Germinal center (tissue), 1 donor: ENCODE measurements at places on chromosomes 4 and X.
A peak's percentile ranks its signal among the peaks of the same experiment; 100 is the strongest.

DNA sequence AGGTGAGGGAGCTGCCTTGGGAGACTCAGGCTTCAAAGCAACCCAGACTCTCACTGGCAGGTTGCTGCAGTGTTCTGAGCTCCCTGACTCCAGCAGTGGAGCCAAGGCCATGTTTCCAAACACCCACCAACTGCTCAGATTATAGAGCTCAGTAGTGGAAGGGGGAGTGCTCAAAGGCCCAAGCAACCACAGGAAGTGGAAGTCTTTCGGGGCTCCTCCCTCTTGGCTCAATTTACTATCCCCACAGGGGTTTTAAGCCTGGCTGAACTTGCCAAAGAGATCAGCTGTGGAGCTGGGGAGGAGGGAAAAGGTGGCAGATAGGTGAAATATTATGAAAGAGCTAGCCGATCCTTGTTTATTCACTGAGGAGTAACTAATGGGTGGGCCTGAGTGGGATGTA lies 82.5 kb downstream of the HPRT1 start:
- DNase-seq: no peak

- DNase-seq: no peak
These were observed 5.2 kb downstream of the DNASE1L1 start for GRCh38 chrX:154403858-154404257.

DNA sequence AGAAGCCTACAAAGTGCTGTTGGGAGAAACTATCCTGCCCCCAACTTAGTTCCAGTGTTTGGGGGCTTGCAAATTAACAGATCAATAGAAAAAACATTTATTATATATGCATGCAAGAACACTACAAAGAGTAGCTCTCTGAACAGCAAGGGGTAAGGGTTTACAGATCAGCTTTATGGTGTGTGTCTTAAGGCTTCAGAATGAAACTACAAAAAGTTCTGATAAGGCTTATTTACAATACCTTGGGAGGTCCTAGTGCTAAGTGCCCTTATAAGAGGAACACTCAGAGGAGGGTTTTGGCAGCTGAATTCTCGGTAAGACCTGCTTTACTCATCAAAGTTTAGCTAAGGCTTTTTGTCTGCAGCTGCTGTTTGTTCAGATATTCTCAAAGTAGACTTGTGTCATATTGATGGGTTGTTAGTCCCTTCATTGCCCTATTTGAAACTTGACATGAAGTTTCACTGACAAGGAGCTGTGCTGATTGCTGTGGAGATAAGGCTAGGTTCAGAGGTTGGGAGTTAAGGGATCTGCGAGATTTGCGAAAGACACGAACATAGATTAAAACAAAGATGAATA lies 7.7 kb downstream of the ERVMER34-1 start:
- no peak for DNase-seq

DNA sequence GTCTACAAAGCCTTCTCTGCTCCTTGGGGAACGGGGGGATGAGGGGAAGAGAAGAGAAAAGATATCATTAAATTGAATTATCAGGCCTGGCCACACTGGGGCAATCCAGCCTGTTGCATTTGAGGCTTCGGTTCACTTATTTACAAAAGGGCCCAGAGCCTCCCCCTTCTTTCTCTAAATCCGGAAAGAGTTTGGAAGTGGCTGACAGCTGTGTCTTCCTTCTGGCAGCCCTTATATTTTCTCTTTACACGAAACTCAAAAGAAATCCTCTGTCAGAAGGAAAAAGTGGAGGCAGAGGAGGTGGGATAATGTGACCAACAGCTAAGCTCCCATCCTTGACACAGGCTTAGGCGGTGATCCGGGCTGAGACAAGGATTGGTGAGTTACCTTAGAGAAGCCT lies 158.3 kb upstream of the TAPT1 start:
- DNase-seq: no peak

GRCh38 chr4:73187325-73187724 lies 71.3 kb downstream of the ANKRD17 start:
- DNase-seq: peak; percentile 16

- DNase-seq: no peak
These were observed 49.2 kb upstream of the HDAC8 start for GRCh38 chrX:72621625-72622485.

DNA sequence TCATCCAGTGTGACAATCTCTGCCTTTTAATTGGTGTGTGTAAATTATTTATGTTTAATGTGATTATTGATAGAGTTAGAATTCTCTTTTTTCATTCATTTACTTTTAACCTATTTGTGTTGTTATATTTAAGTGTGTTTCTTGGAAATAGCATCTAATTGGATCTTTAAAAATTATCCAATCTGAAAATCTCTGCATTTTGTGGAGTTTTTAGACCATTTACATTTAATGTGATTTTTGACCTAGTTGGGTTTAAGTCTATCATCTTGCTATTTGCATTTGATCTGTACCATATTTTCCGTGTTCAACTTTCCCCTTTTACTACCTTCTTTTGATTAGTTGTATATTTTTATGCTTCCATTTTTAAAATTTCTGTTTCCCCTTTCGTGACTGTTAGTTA lies 71.3 kb downstream of the TENM3 start:
- no peak for DNase-seq

DNA sequence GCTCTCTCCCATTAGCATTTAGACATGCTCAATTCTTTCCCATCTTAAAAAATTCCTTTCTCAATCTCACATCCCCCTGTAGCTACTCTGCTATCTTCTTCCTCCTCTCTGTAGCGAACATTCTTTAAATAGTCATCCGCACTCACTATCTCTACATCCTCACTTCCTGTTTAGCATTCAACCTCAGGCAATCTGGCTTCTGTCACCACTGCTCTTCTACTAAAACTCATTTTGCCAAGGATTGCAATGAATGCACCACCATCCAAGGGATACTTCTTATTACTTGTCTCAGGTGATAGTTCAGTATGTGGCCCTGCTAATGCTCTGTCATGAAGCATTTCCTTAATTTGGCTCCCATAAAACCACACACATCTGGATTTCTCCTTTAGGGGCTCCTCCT lies 10.9 kb upstream of the TET2 start:
- DNase-seq: no peak

DNA sequence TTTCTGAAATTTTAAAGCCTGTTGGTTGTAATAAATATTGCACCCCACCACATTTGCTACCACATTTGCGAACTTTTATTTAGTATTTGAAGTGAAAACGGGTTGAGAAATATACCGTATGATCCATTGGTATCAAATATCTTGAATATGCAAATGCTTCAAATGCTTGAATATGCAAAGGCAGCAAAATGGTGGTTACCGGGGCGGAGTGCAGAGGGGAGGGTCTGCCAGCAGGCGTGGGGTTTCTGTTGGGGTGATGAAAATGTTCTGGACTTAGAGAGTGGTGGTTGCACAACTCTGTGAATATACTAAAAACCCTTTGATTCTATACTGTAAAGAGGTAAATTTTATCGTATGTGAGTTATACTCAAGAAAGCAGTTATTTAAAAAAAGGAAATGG lies 35.3 kb downstream of the SHROOM2 start:
- DNase-seq: no peak

- no peak for DNase-seq
These were observed 29.4 kb downstream of the CTBP1 start for GRCh38 chr4:1219566-1219950.

DNA sequence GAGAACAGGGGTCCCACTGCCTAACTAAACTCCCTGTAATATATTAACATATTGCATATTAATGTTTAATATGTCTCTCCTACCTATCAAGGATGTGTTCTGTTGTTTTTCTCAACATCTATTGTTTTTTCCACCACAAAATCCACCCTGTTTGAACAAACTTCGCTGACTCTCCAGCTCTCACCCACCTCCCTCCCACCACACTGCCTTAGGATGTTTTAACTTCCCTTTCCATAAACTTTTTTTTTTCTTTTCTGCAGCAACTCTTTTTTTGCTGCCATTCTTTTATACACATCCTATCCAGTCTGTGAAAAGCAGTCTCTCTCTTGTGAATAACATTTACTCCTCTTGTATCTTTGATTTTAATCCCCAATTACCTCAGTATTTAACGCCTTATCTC lies 226.1 kb downstream of the PCDH7 start:
- no peak for DNase-seq

DNA sequence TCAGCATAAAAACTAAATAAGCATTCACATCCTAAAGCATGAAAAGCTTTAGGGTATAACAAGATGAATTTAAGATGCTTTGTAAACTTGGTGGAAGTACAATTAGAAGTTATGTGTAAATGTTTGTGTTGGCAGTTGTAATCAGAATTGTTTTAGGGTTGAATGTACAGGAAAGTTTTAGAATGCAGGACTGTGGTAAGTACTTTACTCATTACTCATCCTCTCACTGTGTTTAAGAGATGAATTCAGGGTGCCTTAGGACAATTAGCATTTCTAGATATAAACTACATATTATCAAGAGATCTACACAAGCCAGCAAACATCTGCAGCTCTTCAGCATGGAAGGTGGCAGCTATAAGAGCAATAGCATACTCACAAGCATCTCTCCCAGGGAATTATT lies 77.5 kb upstream of the ELOVL6 start:
- no peak for DNase-seq

DNA sequence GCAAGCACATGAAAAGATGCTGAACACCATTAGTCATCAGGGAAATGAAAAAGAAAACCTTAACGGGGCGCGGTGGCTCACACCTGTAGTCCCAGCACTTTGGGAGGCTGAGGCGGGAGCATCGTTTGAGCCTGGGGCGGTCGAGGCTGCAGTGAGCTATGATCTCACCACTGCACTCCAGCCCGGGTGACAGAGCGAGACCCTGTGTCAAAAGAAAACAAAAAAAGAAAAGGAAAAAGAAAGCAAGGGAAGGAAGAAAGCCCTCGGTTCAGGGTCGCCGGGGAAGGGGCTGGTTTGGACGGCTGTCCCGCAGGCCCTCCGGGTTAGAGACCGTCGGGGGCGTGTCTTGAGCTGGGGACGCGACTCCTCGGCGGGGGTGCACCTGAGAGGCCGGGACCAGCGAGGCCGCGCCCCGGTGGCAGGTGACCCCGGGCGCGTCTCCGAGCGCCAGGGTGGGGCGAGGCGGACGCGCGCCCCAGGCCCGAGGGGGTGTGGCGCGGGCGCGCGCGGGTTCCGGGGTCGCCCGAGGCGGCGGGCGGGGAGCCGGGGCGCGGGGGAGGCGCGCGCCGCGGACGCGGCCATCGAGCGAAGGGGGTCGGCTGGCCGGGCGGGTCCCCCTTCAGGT lies 478 bp upstream of the PLXNA3 start:
- peak; percentile 79 for DNase-seq

DNA sequence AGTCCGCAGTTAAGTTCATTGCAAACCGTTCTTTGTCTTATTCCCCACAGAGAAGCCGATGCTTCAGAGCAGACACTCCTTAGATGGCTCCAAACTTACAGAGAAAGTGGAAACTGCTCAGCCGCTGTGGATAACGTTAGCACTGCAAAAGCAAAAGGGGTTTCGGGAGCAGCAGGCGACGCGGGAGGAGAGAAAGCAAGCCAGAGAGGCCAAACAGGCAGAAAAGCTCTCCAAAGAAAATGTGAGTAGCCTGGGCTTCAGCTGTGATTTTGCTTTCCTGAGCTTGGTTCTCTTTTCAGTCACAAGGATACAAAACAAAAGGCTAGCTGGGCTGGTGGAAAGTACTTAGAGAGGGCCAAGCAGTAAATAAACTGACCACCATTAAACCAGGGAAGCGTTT lies 64.0 kb downstream of the AASDH start:
- DNase-seq: no peak

GRCh38 chr4:138199568-138200235 lies 42.4 kb downstream of the SLC7A11 start:
- no peak for DNase-seq

GRCh38 chr4:3391422-3391821 lies 50.3 kb upstream of the HGFAC start:
- DNase-seq: no peak

- DNase-seq: peak; percentile 35
These were observed 471 bp downstream of the MCTS1 start for GRCh38 chrX:120604361-120604782.

- DNase-seq: no peak
These were observed 136.2 kb upstream of the MED14 start for GRCh38 chrX:40871385-40872082.

- DNase-seq: no peak
These were observed 371.3 kb downstream of the BMPR1B start for GRCh38 chr4:95129031-95129430.

- DNase-seq: no peak
These were observed 8.8 kb upstream of the PIGA start for GRCh38 chrX:15344106-15344505.

DNA sequence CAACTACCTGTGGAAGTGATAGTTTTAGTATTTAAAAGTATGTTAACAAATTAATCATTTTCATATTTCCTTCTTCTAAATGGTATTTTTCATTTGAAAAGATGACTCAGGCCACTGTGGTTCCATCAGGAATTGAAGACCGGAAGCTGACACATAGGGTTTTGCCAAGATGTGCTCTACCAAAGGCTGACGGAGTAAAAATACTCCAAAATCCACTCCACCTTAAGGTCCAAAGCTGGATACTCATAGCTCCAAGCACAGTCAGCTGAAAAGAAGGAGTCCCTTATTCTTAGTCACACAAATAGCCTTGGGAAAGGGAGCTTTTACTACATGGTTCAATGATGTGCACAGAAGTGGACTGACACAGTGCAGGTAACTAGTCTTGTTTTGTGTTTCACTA lies 472.0 kb downstream of the ARAP2 start:
- no peak for DNase-seq

DNA sequence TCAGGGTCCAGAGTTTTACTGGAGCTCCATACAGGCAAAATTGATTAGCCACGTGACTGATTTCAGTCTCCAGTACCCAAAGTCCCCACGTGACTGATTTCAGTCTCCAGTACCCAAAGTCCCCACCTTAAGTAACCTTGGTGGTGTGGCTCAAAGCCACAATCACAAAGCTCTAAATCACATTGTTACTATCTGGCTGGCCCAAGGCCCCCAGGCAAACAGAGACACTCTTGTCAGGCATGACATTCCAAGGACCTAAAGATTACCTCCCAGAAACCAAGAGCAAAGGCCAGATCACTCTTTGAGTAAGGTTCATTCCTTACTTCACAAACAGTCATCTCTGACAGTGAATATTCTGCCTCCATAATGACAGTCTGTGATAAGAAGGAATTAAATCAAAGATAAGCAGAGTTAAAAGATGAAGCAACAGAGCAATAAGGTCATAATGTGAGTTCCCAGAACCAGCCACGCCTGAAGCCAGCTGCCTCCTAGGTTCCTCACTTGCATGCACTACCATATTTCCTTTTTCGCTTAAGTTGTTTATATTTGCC lies 78.5 kb downstream of the ANXA3 start:
- DNase-seq: no peak

GRCh38 chr4:71497078-71497477 lies 158.3 kb downstream of the SLC4A4 start:
- no peak for DNase-seq
